ENCODE measurements at places on chromosomes 12 and 14.

DNA sequence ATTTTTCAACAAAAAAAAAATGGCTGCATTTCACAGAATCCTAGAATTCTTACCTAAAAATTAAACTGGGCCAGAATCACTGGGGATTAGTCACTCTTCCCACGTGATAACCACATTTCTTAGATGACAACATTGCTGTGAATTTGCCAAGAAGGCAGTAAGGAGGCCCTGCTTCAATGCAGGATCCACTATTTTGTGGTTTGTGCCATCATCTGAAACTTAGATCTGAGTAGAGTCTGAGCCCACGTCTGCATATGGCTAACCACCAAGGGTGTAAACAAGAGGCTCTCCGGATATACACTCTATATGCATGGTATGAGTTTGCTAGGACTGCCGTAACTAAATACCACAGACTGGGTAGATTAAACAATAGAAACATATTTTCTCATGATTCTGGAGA, 24.4 kb upstream of the TBX5 start:
- DNase-seq = no peak

DNA sequence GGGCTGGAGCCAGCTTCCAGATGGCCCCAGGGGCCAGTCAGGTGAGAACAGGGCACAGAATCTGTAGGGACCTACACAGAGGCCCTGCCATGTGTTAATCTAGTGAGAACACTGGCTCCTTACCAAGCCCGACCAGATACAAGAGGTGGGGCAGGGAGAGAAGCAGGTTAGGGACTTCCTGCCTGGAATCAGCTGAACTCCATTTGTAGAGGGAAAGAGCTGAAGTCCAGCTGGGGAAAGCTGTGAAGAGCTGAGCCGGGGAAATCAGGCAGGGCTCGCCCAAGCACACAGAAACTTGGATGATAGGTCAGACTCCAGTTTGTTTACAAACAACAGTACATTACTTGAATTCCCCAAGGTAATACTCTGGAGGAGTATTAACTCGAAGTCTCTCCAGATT, 46.7 kb downstream of the PTGER2 start:
- DNase-seq = no peak

DNA sequence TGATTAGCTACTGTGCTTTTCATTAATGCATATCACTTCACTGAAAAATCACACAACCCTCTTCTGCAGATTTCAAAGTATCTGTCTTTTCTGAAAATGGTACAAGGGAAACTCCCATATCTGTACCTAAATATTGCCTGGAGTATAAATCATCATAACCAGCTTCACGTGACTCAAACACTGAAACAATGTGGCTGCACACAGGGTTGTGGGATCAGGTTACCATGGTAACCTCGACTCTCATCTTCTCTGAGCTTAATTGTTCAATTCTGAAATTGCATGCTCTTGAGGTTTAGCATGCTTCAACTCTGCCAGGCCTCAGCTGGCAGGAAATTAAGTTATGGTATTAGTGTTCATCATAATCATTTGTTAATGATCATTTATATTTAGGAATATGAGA, 77.5 kb upstream of the CPSF6 start:
- DNase-seq = no peak

DNA sequence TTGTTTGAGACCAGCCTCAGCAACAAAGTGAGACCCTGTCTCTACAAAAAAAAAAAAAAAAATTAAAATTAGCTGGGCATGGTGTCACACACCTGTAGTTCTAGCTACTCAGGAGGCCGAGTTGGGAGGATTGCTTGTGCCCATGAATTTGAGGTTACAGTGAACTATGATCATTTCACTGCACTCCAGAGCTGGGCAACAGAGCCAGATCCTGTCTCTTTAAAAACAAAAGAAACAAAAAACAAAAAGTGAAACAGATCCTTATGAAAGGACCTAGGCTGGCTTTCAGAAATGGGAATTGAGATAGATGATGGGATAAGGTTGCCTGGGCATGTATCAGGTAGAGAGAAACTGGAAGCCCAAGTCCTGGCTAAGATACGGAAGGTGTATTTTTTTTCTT, 13.9 kb downstream of the ACTR6 start:
- no peak for DNase-seq

- DNase-seq = no peak
Measured at GRCh38 chr14:80996049-80996901, 40.9 kb downstream of the TSHR start.

GRCh38 chr12:14194572-14194971, 170.9 kb upstream of the ATF7IP start:
- no peak for DNase-seq
